CD4-positive, alpha-beta T cell (primary cell): ENCODE measurements at places on chromosomes 1 and 21. TPM values are rescaled to one million over a fixed set of nuclear protein-coding genes. Genes with fewer than 3 reads are reported as not detected.

ZNF648 gene
- not detected for total RNA-seq

CAMK1G gene
- not detected for total RNA-seq

AVPR1B gene
- not detected for total RNA-seq

GJC2 gene
- total RNA-seq = 2.1 TPM

LYPD8 gene
- not detected for total RNA-seq

CDA gene
- 0.38 TPM for total RNA-seq

PTPRU gene
- 0.16 TPM for total RNA-seq

CD164L2 gene
- not detected for total RNA-seq

PRDM16 gene
- total RNA-seq = not detected

NFASC gene
- total RNA-seq = not detected

CELA3A gene
- total RNA-seq = not detected

FCRL5 gene
- not detected for total RNA-seq

RAB42 gene
- not detected for total RNA-seq

TAS1R1 gene
- total RNA-seq = not detected

ALPL gene
- not detected for total RNA-seq
